Fibroblast of skin of scalp (primary cell): ENCODE measurements at places on chromosomes 1 and 21.

DNA sequence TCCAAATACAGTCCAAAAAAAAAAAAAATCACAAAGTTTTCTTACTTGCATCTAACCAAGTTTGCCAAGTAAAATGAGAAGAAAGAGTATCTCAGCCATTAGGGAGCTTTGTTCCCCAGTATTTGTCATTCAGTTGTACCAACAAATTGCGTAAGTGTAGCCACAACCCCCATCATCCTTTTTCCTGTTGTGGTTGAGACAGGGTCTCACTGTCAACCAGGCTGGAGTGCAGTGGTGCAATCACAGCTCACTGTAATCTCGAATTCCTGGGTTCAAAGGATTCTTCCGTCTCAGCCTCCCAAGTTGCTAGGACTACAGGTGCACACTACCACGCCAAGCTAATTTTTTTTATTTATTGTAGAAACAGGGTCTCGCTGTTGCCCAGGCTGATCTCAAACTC lies 9.5 kb downstream of the STX6 start:
- DNase-seq, result no peak

DNA sequence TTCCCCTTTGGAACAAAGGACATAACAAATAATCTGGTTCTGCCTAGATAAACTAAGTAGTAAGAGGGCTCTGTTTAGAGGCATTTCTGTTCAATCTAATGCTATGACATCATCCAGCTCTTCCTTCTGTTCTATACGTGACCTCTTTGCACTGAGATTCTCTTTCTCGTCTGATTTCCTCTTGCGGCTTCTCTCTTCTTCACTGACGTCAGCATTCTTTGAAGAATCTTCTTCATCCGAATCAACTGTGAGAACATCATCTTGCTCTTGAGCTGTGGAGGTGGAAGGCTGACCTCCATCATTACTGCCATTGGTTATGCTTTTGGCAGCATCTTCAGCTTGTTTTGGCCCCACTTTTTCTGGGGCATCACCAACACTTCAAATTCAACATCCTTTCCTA lies 130.4 kb downstream of the HS2ST1 start:
- no peak for DNase-seq

- no peak for DNase-seq
Measured at GRCh38 chr1:26526287-26526686, 3.3 kb upstream of the RPS6KA1 start.

GRCh38 chr21:36127250-36127904 lies 7.5 kb upstream of the CBR3 start:
- DNase-seq, result no peak

GRCh38 chr1:95415146-95415545 lies 181.1 kb downstream of the RWDD3 start:
- peak; percentile 73 for DNase-seq
